Stimulated activated CD4-positive, alpha-beta T cell treated with anti-CD3 and anti-CD28 coated beads, TNF-alpha, amount 100 ng/mL, for 1 hour (primary cell): ENCODE measurements at places on chromosomes 1 and 21.

- no peak for DNase-seq
Measured at GRCh38 chr1:93615582-93616150, 66.0 kb downstream of the BCAR3 start.

GRCh38 chr1:156627313-156627880, 8.2 kb downstream of the HAPLN2 start:
- no peak for DNase-seq

GRCh38 chr1:200437556-200438203, 27.8 kb upstream of the ZNF281 start:
- no peak for DNase-seq

- DNase-seq = no peak
Measured at GRCh38 chr1:230186003-230186863, 119.2 kb downstream of the GALNT2 start.

DNA sequence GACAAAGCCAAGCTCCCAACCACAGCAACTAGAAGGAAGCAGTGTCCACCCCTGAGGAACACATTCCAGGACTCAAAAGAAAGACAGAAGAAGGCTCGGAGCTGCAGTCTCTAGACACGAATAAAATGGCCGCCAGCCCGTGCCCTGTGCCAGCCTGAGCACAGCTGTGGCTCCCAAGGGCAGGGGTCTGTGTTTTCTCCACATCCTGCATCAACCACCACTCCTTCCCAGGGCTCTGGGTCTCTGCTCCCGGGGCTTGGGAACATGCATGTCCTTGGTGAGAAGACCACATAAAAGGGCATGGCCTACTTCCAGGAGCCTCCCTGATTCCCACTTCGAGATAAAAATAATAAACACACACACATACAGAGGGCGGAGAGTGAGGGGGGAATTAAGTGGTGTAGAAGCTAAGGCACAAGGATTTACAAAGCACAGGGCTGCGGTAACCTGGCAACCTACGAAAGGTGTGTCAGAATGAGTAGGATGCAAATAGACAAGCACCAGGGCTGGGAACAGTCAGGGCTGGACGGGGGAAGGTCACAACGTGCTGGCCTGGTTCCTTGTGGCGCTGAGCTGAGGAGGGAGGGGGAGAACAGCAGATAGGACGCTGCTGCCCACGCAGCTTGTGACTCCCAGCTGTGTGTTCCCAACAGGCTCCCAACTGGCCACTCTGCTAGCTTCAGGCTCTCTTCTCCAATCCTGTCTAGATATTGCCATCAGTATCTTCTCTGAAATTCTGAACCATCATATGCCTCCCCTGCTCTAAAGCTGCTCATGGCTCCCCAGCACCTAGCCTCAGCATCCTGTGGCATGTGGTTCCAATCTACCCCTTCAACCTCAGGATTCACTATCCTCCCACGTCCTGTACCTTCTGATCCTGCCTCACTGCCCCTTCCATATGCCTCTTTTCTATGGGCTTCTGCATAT, 72.5 kb downstream of the CD34 start:
- no peak for DNase-seq

DNA sequence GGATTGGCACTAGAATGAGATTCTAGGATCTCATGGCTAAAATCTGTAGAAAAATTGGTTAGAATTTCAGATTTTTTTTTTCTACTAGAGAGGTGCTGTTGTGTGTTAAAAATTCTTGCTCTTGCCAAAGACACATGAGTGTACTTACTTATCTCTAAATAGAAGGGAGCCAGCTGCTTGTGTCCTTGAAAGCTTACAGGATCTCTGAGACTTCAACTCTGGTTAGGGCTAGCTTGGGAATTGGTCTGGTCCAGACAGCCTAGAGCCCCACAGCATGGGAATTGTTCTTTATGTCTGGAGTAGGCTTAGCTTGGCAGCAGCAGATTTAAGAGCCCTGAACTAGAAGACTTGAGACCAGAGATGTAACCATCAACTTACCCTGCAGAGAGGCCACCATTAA, 37.3 kb downstream of the MACO1 start:
- DNase-seq = no peak

DNA sequence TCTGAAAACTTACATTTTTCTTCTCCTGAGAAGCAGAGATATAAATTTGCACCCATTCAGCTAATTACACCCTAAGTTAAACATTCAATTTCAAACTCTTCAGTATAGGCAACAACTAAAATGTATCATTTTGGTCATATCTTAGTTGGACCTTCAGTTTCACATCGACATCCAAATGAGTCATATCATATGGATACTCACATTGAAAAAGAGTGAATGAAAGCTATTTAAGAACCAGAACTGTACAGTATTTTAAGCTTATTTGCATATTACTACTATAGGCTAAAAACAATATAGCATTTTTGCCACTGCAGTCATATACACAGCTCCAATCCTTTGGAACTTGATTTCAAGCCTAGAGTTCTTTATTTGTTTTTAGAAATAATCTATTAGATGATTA, 33.6 kb downstream of the USP25 start:
- no peak for DNase-seq

GRCh38 chr1:30872033-30872947, 36.3 kb downstream of the SDC3 start:
- no peak for DNase-seq

DNA sequence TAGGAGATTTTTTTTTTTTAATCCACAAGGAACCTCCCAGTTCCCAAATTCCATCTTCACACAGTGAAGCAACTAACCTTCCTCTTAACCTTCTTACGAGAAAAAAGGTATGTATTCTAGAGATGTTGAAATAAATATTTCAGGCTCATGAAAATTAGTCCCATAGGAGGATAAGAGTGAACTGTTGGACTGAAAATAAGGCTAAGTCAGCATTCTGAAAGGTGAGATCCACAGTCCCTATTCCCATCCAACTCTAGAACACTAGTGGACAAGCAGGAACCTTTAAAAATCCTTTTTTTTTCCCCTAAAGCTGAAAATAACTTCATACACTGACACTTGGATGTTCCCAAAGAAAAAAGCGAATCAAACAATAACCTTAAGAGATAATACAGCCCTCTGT, 44.4 kb downstream of the FAF1 start:
- no peak for DNase-seq

GRCh38 chr1:66705110-66705509, 47.1 kb upstream of the DYNLT5 start:
- DNase-seq = no peak

DNA sequence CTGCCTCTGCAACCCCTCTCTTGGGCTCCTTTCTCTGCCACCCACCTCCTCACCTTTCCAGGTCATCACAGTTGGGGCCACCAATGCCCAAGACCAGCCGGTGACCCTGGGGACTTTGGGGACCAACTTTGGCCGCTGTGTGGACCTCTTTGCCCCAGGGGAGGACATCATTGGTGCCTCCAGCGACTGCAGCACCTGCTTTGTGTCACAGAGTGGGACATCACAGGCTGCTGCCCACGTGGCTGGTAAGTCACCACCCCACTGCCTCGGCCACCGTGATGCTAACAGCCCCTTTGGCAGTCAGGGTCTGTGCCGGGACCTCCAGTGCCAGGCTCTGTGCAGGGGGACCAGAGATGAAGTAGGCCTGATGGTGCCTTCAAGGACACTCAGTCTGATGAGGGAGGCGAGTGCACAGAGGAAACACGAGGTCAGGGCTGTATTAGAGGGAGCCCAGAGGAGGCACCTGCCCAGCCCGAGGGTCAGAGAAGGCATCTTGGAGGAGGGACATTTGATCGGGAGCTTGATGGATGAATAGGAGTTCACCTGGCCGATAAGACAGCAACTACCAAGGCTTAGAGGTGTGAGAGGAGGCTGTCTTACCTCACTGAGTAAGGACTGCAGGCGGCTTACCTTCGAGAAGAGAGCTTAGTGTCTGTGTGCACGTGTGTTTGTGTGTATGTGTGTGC, 18.1 kb downstream of the PCSK9 start:
- DNase-seq = no peak

DNA sequence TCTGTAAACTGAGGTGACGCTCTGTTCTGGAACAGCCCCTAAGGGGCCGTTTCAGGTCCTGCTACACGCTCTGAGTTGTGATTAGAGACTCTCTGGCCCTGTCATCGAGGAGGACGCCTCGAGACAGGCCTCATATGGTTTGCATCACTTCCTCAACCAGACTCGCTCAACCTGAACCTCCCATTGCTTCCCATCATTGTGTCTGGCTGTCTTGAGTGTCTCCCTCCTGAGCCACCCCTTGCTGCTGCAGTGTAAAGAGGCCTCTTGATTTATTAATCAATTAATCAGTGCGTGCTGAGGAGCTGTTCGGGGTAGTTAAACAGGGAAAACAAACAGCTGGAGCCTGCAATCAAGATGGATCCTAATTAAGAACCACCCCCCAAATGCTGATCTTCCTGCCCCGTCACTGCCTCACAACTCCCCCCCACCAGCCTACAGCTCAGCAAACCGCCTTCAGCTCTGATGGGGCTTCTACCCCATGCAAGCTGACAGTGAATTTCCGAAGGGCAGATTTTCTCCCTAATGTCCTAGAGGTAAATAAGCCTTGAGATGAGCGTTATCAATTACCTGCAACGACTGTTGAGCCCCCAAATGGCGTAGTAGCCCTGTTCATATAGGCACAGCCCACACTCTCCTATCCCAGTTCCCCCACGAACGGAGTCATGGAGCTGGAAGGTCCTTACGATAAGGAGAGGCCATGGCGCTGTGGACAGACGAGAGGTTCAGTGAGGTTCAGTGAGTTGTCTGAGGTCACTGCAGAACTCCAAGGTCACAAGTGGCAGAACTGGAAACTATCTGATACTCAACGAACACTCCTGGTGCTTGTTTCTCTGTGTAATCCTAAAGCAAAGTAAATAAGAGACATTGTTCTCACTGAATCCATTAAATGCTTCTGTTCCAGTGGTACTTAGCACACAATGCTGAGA, 210.6 kb downstream of the KIF26B start:
- no peak for DNase-seq

- peak; percentile 35 for DNase-seq
Measured at GRCh38 chr1:231628207-231628876, 1.8 kb downstream of the DISC1 start.

DNA sequence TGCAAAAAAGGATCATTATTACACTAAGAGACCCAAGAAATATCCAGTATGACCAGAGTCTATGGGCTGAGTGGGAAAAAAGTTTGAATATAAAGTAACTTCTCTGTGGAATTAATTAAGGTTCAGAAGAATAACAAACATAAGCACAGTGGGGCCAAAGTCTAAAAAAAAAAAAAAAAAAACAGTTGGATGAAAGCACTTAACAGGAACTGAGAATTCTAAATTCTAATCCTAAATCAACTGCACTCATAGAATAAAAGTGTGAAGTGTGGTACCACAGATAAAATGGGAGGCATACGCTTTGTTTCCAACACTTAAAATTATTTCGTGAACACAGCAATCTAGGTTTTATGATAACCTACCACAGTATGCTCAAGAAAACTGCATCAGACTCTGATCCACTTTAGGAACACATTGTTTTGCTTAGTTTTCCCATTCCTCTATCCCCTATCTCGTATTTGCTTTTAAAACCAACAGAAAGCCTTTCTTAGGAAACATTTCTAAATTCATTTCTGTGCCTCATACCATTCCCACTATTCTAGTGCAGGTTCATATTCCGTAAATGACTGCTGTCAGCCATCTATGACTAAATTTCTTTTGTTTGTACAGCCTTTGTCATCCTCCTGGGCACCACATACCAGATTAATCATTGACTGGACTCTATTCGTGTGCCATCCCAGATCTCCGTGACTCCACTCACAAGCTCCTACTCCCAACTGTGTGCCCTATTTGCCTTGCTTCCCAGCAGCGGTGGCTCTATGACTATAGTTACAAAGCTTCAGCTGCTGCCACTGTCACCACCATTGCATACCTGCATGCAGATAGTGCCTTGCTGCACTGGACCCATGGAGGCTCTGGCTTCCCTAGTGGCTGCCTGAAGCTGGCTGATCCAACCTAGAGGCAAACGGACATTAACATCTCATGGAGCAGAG, 24.9 kb downstream of the CHML start:
- DNase-seq = no peak

- DNase-seq = no peak
Measured at GRCh38 chr1:66258404-66259105, 275.4 kb upstream of the SGIP1 start.
